ENCODE measurements at places on chromosomes 5 and 9.

DNA sequence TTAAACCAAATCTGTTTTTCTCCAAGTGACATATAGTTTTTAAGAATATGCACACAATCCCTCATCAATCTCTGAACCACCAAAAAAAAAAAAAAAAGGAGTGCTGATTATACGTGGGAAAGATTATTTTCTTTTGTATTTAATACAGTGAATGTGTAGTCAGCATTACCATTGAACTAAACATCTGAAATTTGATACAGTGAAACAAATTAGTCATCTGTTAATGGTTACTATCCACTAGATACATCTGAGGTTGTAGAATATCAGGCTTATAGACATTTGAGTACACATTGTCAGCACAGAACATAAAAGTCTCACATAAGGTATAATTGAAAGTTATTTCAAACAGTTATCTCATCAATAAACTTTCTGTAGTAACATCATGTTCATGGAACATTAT is 87.0 kb downstream of the SLF1 start:
- no peak for DNase-seq

- no peak for DNase-seq
Measured at GRCh38 chr5:150500328-150500841, 7.5 kb upstream of the NDST1 start.

DNA sequence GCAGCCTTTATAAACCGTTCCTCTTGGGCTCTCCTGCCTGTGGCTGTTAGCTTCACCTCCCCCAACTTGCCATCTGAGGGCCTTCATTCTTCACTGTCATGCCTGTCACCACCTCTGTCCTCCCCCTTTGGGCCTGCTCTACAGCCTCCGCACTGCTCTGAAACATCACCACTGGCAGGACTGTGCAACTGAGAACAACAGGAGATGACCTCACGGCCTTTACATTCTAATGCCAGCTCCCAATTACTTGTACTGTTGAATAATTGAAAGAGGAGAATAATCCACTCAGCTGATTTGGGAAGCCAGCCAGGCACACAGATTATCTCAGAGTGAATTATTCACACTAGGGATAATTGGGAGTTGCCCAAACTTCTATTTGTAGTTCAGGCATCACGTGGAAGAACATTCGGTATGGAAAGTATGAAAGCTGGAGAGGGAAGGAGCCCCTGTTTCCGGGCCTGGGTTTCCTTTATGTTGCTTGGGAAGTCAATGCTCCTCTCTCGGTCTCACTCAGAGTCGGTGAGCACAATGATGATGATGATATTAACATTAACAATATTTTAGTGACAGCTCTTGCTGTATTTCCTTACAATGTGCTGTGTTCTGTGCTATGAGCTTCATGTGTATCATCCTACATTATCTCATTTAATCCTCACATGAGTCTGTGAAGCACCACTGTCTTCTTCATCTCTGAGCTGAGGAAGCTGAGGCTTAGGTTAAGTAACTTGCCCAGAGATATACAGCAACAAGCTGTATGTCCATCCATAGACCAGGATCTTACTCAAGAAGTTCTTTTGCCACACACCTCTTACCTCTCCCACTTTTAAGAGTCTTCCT is 99.3 kb upstream of the LRRTM2 start:
- DNase-seq: no peak

GRCh38 chr5:3787604-3788003 is 192.0 kb downstream of the IRX1 start:
- no peak for DNase-seq

DNA sequence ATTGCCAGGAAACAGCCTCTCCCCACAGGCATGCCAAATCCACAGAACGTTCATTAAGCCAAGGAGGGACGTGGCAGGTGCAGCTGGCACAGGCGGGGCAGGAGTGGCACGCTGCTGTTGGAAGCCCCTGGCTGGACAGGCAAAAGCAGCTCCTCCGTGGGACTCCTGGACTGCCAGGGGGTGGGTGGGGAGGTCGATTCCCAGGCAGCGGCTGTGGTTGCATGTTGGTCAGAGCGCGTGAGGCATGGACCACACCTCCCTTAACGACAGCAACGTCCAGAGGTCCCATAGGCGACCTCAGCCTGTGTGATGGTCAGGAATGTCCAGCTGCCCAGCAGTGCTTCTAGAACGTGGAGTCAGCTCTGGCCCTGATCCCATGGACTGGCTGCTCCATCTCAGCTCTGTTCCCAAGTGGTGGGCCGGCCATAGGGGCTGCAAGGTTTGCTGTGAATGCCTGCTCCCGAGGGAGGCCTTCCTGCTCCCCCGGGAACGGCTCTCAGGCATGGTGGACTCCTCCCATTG is 6.9 kb downstream of the SLC6A19 start:
- no peak for DNase-seq

DNA sequence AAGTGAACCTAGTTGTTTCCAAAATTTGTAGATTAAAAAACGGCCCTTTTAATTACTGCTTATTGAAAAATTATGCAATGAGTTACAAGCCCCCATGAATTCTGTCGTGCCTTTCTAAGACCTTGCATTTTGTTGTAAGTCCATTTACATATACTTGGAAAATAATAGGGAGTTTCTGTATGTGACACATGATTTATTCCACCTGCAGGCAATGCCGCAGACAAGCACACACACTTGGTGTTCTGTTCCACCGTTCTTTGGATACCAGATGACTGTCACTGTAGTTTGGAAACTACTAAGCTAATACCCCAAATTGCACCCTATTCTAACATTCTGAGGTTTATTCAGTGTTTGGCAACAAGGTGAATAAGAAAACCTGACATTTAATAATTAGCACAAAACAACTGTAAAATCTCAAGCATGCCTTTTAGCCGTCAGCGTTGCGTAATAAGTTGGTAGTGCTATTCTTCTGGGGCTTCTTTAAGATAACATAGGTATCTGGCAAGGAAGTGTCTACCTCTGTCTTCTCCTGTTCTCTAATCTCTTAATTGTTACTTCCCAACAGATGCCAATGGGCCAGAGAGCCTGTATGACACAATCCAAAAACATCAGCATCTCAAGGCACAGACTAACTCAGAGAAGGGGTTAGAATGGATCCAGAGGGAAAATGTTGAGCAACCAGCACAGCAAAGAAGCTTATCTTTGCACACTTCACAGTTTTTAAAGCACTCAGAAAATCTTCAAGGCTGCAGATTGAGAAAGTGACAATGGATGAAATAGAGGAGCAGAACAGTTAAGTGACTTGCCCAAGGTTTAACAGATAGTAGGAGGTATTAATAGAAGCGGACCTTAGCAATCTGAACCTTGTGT is 48.2 kb upstream of the DPYSL3 start:
- DNase-seq: no peak

GRCh38 chr5:112738191-112738560 is 491 bp downstream of the APC start:
- DNase-seq: peak; percentile 16

GRCh38 chr5:40834391-40834848 is 602 bp downstream of the RPL37 start:
- DNase-seq: no peak

GRCh38 chr5:58649716-58650115 is 66.8 kb downstream of the RAB3C start:
- DNase-seq: no peak

- DNase-seq: no peak
Measured at GRCh38 chr5:42032137-42032536, 107.1 kb downstream of the FBXO4 start.

DNA sequence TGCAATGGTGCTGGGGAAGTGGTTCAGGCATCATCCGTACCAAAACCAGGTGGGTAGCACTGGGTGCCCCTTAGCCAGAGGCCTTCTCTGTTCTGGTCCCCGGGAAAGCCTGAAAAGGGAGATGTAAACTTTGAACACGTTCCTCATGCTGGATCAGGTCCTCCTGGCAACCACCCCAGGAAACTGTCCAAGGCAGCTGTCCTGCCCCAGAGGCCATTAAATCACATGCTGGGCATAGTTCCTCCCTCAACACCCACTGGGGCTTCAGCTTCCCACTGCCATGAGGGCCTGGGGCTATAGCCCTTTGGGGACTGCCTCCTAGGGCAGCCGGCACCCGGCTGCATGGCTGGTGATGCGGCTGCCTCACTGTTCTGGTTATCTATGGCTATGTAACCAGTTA is 228.9 kb upstream of the MVB12B start:
- DNase-seq: no peak

- no peak for DNase-seq
Measured at GRCh38 chr5:66136053-66136452, 8.0 kb upstream of the SREK1 start.

GRCh38 chr5:45062044-45062443 is 253.3 kb downstream of the MRPS30 start:
- no peak for DNase-seq

Data from activated CD4-positive, alpha-beta T cell treated with anti-CD3 and anti-CD28 coated beads for 48 hours (primary cell).